ENCODE measurements at places on chromosomes 1 and 21. TPM values are rescaled to one million over a fixed set of nuclear protein-coding genes. Genes with fewer than 3 reads are reported as not detected.
A peak's percentile ranks its signal among the peaks of the same experiment; 100 is the strongest.

GRCh38 chr1:15736892-15737261, 819 bp downstream of the SLC25A34 start:
- DNase-seq = no peak

GRCh38 chr1:117607471-117607870, 1.6 kb downstream of the TENT5C start:
- no peak for DNase-seq

GRCh38 chr1:65817891-65818290, 25.2 kb downstream of the PDE4B start:
- no peak for DNase-seq

DNA sequence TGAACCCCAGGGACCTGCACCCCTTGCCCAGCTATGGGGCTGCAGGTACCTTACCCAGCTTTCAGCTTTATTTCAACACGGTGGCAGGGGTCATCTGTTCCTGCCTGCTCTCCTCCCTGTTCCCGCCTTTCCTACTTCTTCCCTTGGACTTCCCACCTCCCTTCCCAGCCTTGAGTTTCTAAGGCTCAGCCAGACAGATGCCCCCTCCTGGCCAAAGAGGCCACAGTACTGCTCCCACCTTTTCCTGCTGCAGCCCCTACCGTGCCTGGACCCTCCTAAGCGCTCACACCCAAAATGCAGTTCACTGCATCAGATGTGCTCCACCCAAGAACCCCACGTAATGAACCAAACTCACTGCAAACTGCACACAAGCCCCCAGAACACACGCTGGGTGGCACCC, 7.7 kb downstream of the NOC2L start:
- DNase-seq = no peak

DNA sequence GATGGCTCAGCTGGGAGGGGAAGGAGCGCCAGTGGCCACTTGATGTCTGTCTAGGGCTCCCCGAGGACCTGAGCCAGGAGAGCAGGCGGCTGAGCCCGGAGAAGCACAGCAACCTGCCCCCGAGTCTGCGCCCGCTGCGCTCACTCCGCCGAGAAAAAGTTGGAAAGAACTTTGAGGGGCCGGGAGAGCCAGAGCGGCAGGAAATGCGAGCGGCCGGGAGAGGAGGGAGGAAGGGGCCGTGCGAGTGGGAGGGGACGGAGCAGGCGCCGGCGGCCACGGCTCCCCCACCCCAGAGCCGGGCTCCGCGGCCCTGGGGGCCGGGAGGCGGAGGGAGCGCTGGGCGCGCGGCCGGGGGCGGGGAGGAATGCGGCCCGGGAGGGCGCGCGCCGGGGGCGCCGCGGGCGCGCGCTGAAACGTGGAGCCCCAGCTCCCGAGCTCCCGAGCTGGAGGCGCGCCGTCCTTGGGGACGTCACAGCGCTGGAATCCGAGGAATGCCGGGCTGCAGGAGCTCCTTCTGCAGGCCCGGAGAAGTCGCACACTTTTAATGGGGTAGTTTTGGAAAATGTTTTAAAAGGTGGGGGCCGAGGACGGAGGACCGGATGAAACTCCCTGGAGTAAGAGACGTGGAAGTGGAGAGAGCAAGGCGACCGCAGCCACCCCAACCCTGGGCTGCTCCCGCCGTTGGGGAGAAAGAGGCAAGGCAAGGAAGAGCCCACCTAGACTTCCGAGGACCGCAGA, at the start of gene PTPN14:
TSS of gene PTPN14 (minus strand) at position 167 of the 738 bp plus-strand sequence. CDS start 86,799 bp downstream, outside the sequence.
- DNase-seq = peak; percentile 72

DNA sequence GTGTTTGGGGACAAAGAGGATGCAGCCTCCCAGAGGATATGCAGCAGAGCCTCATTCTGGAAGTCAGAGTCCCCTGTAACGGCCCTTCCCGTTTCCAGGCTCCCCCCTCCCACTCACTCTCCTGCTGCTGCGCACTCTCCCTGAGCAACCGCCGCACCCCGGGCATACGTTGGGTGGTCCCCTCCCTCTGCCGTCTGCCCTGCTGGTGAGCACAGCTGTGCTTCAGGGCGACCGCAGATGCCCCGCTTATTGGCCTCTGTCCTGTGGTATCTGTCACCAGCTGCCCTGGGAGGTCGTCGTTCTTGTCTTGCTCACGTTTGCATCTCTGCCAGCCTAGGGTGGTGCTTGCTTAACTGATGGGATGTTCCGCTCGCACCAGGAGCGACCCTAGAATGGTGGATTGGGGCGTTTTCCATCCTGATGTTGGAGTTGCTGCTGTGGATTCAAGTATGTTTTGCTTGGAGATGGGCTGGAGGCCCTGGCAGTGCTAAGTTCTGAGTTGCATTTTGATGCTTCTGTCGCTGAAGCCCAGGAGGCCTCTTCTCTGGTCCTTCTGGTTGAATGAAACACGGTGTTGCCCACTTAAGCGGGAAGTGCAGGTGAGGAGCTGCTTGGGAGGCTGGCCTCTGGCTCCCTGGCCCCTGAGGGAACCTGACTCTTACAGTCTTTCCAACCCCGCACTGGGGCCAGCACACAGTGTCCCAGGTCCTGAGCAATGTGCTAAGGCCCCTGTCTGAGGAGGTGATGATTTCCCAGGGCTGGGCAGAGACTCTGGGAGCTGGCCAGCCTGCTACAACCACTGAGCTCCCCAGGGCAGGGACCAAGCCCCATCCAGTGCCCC, 3.2 kb downstream of the TMEM201 start:
- no peak for DNase-seq

- DNase-seq = no peak
Measured at GRCh38 chr1:92970990-92971689, 9.9 kb upstream of the DIPK1A start.

- DNase-seq = peak; percentile 14
Measured at GRCh38 chr1:70327306-70328076, 27.0 kb downstream of the ANKRD13C start.

GRCh38 chr1:220507085-220507484, 20.9 kb upstream of the MARK1 start:
- no peak for DNase-seq

- no peak for DNase-seq
Measured at GRCh38 chr1:21749109-21749508, 33.8 kb downstream of the USP48 start.

GRCh38 chr1:153929981-153930948, 7.5 kb upstream of the GATAD2B start:
- DNase-seq = no peak

DNA sequence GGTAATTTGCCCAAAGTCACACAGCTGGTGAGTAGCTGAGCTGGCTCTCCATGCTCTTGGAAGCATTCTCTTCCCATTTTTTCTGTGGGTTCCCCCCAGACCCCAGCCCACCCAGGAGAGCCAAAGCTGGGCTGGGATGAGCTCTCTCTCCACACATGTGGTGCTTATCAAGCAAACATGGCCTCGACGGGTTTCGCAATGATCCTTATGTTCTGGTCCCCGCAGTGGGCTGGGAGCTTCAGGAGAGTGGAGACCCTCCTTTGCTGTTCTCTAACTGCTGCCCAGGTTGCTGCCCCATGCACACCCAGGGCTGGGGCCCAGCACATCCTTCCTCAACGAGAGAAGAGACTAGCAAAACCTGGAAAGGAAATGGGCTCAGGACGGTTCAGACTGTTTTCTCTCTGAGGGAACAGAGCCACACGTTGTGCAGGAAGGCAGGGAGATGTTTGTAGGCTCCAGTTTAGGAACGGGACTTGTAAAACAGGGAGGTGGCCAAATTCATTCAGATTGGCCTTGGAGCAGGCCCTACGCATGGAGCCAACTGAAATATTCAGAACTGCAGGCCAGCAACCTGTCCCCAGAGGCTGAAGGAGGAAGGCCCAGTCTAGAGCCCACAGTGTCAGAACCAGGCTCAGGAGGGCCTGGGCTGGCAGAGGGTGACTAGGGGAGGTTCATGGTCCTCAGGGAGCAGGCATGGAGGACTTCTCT, 27.2 kb upstream of the CSF1 start:
- no peak for DNase-seq

DNA sequence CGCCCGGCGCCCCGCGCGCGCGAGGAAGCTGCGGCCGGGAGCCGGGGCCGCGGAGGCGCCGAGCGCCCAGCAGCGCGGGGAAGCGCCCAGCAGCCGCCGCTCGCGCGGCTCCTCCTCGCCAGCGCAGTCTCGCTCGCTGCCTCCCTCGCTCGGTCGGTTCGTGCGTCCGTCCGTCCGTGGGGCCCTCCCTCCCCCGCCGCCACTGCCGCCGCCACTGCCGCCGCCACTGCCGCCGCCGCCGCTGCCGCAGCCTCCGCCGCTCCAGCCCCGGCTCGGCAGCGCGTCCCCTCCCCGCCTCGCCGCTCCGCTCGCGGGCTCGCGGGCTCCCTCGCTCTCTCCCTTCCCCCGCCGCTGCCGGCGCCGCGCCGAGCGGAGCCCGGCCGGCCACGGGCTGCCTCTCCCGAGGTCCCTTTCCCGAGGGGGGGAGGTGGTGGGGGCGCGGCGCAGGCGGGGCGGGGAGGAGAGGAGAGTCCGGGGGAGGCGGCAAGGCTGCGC, at the start of gene KCND3:
TSS of gene KCND3 (minus strand) at position 138 of the 495 bp plus-strand sequence.
- no peak for DNase-seq

- DNase-seq = peak; percentile 83
Measured at GRCh38 chr1:21782349-21782867, 541 bp downstream of the USP48 start.

DNA sequence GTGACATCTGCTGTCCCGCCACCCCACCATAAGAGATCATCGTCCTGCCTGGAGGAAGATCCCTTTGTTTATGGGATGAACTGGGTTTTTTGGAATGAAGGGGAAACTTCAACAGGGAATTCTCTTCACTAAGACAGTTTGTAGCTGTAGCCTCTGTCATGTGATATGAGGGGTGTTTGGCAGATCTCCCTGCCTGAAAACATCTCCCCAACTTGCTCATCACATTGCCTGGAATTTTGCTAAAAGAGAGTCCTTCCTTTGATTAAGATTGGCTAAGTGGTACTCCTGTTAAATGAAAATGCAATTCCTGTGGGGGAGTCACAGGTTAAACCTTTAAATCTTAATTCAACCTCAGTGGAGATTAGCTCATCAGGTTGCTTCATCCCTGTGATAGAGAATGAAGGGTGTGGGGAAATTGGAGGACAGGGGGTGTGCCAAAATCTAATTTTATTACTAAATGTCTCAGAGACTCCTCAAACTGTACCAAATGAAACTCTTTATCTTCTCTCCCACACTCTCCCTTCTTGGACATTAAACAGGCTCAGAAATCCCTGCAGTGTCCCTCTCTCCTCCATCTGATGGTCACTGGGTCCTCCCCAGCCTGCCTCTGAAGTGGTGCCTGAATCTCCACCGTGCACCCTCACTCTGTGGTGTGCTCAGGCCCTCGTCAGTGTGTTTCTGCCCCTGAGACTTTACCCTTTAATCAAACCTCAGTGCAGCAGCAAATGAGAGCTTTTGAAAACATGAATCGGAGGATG, 54.8 kb downstream of the IER5 start:
- DNase-seq = no peak

GRCh38 chr1:85681087-85681486, 27.1 kb downstream of the ZNHIT6 start:
- peak; percentile 64 for DNase-seq

DNA sequence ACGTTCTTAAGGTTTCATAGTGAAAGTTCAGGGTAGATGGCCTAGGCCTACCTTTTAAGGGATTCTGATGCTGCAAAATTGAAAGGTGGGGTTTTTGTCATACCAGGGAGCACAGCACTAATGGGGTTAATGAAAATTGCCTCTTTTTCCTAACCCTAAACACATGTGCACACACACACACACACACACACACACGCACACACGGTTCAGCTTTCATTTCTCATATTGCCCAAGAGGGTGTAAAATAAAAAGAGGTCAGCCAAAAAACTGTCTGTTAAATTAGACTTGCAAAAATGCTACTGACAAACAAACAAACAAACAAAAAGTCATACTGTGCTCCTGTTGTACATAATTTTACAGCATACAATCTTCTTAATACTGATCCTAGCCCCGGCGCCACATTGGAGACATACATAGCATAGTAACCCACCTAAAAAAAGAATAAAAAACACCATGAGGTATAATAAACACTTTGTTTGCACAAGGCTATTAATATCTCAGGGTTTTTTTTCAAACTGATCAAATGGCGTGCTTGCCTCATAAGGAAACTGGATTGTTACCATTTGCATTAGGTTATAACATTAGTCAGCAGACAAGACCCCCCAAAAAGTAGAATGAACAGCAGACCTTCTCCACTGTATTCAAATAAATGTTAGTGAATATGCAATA, 69.1 kb downstream of the TGFB2 start:
- no peak for DNase-seq

GRCh38 chr1:74406759-74407158, 105.7 kb downstream of the LRRC53 start:
- DNase-seq = no peak

GRCh38 chr1:42258218-42258617, 76.8 kb downstream of the FOXJ3 start:
- DNase-seq = no peak

- no peak for DNase-seq
Measured at GRCh38 chr1:71311376-71311775, 230.5 kb upstream of the ZRANB2 start.

DNA sequence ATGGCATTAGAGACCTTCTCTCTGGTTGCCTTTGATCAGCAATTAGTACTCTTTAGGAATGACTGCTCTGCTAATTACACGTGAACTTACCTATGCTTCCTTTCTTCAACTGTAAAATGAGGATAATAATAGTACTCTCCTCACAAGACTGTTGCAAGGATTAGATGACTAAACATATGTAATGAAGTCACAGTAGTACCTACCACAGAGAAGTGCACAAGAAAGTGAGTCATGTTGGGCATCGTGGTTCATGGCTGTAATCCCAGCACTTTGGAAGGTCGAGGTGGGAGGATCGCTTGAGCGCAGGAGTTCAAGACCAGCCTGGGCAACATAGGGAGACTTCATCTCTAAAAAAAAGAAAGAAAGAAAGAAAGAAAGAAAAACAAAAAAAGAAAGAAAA, 68.1 kb upstream of the AK4 start:
- no peak for DNase-seq

- DNase-seq = no peak
Measured at GRCh38 chr21:34642211-34643075, 26.4 kb upstream of the CLIC6 start.

DNA sequence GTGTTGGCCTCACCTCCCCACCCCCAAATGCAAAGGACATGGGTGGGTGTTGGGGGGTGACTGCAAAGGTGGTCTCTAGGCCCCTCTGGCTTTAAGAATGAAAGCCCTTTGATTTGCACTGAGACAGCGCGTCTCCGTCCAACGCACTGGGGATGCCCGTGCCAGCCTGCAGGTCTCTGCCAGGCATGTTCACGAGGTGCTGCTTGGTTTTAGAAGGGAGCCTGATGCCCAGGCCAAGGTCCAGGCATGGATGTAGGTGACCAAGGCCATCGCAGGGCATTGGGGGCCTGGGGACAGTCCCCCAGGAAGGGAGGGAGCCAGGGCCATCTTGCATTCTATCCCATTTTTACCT, 363.6 kb upstream of the VAMP3 start:
- DNase-seq = no peak

GRCh38 chr1:215146240-215146975, 63.9 kb downstream of the KCNK2 start:
- peak; percentile 1 for DNase-seq

The COL24A1 gene
- total RNA-seq = not detected

The YTHDF2 gene
- total RNA-seq = 62.6 TPM

The CENPL gene
- total RNA-seq = 7.2 TPM

The KRTAP11-1 gene
- total RNA-seq = not detected

The AMPD1 gene
- not detected for total RNA-seq

The REN gene
- total RNA-seq = not detected

The BATF3 gene
- 1.4 TPM for total RNA-seq

The FOXD2 gene
- 0.13 TPM for total RNA-seq

The PRDM16 gene
- total RNA-seq = not detected

The S100A8 gene
- not detected for total RNA-seq

Data from dermis microvascular lymphatic vessel endothelial cell (primary cell).